ENCODE measurements at places on chromosomes 5 and 9.

GRCh38 chr5:111929867-111930266 lies 172.9 kb upstream of the NREP start:
- no peak for DNase-seq

- peak; percentile 96 for DNase-seq
These were observed 26.6 kb upstream of the CRB2 start for GRCh38 chr9:123329329-123329955.

DNA sequence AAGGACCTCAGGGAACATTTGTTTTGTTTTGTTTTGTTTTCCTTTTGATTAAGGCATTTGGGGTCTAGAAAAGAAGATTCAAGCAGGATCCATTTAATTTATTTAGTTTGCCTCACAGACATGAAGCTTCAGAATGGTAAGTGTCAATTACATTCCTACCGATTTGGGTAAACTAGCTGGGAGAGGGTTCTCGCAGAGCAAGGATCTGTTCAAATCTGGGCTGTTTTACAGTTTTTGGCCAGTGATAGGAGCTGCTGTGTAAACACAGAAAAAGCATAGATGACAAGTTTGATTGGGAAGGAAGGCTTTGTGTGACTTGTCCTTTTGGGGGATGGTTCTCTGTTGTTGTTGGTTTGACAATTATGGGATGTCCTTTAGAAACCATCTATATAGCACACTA lies 470.3 kb upstream of the WWC1 start:
- DNase-seq = no peak

GRCh38 chr9:3441197-3441816 lies 84.5 kb downstream of the RFX3 start:
- DNase-seq = peak; percentile 45

DNA sequence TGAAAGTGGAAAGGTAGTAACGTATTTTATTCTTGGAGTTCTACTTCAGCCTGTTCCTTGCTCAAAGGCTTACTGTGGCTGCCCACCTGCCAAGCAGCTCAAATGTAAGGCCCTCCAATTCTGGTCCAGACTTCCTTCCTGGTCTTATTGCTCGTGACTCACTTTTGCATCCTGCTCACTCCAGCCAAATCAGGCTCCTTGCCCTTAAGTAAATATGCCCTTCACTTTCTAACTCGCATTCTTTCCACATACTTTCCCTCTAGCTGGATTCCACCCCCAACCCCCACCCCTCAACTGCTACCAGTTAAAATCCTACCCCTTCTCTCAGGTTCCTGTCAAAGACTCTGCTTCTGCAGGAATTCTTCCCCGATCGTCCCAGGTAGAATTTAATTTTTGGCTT lies 96.6 kb downstream of the GALNT10 start:
- DNase-seq = no peak

DNA sequence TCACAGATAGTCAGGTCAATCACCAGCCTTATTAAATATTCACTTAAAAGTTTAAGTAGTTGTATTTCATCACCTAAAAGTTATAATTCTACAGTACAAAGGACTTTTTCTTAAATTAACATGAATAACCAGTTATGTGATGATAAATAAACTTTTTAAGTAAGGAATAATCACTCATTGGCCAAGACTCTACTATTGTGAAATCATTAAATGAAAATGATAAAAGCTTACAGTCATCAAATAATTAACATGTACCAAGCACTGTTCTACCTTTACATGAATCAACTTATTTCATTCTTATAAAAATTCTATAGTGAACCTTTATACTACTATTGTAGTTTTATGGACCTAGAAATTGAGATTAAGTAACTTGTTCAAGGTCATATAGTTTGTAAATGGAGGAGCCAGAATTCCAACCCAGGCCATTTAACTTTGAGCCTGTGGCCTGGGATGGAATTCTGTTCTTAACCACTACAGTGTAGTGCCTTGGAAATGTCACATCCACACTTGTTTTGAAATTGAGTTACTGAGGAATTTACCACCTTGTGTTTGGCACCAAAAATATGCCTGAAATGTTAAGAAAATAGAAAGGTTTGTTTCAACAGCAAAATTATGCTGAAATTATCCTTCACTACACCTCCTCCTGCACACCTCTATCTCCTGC lies 32.8 kb upstream of the MSANTD3 start:
- no peak for DNase-seq

All from RPMI8226 (cell line).